ENCODE measurements at places on chromosomes 11 and 22.

- DNase-seq: no peak
Observed at GRCh38 chr11:64003807-64004589, 17.8 kb downstream of the OTUB1 start.

DNA sequence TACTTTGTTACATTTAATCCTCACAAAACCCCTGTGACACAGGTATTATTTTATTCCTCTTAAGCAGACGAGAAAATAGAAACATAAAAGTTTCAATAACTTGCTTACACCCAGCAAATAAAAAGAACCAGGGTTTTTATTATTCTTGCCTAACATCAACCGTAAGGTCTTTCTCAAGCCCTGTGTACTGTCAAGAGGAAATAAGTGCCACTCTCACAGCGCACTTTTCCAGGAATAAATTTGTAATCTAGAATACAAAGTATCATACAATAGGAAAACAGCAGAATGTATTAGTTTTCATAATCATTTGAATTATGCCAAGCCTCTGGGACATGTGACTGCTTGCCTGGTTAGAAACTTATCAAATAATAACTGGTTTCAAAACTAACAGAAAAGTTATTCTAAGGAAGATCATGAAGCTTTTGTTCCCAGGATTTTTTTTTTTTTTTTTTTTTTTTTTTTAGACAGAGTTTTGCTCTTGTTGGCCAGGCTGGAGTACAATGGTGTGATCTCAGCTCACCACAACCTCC, 7.4 kb downstream of the CCDC34 start:
- DNase-seq: no peak

- peak; percentile 2 for DNase-seq
Observed at GRCh38 chr11:58770627-58771457, 39.1 kb upstream of the GLYAT start.

DNA sequence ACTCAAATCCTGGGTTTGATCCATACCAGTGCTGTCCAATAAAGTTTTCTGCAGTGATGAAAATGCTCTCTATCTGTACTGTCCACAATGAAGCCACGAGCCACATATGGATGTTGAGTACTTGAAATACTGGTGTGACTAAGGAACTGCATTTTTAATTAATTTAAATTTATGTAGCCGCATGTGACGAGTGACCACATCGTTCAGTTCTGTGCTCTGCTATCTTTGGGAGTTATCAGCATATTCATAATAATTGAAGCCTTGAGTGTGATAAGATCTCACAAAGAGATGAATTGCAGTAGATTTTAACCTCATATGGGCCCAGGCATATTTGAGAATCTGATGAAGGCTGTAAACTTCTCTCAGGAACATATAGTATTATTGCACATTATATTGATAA, 40.8 kb downstream of the GRAMD1B start:
- DNase-seq: no peak

GRCh38 chr11:108466405-108466804, 924 bp downstream of the C11orf65 start:
- no peak for DNase-seq

GRCh38 chr11:8290081-8290810, 26.6 kb upstream of the LMO1 start:
- DNase-seq: no peak

DNA sequence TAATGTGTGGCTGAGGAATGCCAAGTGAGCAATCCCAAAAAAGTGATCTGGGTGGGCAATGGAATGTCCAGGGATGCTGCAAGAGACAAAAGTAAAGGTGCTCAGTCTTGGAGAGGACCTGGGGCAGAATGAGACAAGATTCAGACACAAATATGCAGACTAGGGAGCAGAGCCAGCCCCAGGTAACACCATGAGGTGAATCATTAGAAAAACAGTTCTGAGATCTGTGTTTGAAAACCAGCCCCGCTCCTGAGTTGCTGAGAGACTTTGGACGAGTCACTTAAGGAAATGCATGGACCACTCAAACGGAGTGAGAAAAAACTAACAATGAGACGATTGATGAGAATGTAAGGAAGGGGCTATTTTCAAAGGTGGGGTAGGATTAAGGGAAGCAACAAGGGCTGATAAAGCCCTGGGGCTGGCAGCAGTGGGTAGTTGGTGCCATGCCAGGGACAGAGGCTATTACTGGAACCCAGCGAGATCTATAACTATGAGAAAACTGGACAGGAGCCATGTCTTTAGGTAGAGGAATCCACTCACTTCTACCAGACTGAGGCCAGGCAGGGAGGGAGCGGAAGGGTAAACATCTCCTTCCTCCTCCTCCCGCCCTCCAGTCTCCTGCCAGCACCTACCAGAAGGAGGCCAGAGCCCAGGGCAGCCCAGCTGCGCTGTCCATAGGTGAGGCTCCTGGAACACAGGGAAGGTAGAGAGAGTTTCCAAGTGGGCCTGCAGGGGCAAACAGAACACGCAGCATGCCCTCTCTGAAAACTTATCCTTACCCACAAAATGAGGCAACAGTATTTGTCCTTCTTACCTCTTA, 130.4 kb upstream of the TEAD1 start:
- DNase-seq: no peak
